Esophagus mucosa (tissue), 1 donor: ENCODE measurements at places on chromosomes 1 and 21. TPM values are rescaled to one million over a fixed set of nuclear protein-coding genes. Genes with fewer than 3 reads are reported as not detected.

GRCh38 chr1:210690236-210690635, 361.5 kb downstream of the HHAT start:
- ATAC-seq, result no peak

DNA sequence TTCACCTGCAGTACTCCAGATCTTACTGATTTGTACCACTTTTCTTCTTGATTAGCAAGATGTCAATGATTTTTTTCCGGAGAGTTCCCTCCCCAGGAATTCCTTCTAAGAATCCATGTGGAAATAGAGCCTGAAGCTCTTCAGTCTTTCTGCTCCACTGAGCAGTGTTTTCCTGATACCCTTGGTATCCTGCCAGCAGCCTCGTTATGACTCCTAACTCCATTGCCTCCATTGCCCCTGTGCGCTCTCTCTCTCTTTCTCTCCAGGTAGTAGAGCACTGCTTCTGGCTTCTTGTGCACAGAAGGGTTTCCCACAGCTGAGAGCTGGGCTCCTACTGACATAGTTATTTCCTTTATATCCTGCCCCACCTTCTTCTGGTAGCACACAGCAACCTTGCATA, 12.2 kb downstream of the UBE2U start:
- ATAC-seq, result no peak

GRCh38 chr1:50458507-50458906, 35.3 kb upstream of the DMRTA2 start:
- ATAC-seq, result no peak

GRCh38 chr1:220775240-220775853, 11.4 kb upstream of the MTARC1 start:
- ATAC-seq, result no peak

DNA sequence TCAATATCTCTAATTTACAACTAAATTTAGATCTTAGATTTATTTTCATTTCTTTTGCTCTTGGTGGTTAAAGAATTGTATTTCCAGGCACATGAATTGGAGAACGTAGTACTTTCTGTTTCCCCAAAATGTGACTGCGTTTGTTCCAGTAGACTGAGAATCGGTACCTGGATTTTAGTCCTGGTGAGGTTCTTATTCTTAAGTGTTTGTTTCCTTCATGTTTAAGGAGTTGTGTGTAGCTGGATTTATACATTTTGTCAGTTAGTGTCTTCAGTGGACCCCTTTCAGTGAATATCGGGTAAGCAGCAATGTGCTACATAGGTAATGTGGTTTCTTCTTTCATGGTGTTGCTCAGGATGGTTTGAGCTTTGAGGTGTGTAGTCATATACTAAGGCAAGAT, 6.8 kb downstream of the MIER1 start:
- no peak for ATAC-seq

- ATAC-seq, result peak; percentile 83
Observed at GRCh38 chr1:52055066-52055865, at the start of gene TXNDC12. TSS of gene TXNDC12 (minus strand) at chr1:52055191. CDS start at chr1:52055096, 95 bp downstream.

DNA sequence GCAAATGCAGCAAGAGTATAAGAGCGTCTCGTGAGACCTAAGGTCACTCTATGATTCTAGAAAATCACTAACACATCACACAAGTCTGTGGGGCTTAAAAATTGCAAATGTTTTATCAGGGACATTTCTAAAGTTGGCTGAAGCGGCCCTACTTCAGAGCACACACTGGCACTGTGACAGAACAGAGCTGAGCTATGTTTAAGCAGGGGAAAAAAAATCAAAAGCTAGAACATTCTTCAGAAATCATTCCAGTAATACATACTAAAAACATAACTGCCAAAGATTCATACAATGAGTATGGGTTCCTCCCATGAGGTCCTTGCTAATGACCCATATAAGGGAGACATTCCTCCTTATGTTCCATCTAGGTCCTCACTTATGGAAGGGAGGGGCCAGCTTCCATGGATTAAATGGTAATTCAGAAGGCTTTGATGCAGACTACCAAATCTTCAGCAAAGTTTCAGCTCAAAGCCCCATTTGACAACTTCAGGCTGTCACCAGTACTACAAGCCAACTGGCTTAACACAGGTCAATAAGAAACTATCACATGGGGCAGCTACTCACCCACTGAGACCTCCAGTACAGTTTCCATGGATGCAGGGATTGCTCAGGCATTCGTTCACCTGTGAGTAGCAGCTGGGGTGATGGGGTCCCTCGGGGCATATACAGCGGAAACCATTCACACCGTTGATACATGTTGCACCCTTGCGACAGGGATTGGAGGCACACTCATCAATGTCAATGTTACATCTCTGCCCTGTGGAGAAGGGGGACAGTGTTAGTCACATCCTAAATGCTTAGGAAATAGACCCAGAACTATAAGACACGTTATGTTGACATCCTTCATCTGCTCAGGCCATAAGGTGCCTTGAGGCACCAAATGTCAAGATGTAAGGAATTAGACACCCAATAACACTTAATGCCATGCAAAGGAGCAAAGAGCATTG, 58.4 kb upstream of the ADAM30 start:
- peak; percentile 10 for ATAC-seq

DNA sequence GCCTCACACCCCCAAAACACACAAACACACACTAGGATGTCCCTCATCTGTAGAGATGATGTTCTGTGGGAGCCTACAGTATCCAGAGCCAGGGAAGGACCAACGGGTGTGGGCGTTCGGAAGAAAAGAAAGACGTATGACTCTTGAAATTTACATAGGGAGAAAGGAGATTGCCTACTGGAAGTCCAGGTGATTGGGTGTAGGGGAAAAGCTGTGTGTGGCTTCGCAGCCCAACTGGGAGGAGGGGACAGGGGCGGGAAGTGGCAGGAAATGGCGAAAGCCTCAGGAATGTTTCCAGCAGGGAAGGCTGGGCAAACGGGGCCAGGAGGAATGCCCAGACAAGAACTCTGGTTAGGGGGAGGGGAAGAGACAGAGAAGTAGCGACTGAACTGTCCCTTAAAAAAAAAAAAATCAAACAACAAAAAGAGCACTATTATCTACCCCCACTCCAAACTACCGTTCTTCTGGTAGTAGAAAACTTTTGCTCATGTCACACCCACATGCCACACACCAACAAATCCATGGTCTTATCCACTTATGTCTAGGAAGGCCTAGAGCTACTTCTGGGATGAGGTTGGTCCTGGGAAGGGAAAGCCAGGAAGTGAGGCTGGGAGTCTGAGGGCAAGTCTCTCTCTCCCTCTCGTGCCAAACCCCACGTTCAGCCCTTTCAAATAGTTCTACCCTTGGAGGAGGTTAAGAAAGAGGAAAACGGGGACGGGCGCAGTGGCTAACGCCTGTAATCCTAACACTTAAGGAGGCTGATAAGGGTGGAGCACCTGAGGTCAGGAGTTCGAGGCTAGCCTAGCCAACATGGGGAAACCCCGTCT, 1.8 kb upstream of the CKS1B start:
- peak; percentile 0 for ATAC-seq

DNA sequence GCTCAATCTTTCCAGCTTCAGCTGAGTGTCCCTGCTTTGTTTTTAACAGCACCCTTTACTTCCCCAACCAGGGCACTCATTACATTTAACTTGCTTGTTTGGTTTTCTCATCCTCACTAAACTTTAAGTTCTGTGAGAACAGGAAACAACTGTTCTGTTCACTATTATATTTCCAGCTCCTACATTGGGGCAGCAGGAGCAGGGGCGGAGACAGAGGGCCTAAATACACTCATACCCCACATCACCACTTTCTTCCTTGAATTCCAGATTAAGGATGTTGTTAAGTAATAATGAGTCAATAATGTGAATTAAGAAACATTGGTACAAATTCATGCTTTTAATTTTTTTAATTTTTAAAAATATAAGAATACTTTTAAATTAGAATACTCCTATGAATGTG, 6.0 kb downstream of the DRAM2 start:
- no peak for ATAC-seq

- ATAC-seq, result peak; percentile 62
Observed at GRCh38 chr1:81703756-81704463, 96.8 kb upstream of the ADGRL2 start.

DNA sequence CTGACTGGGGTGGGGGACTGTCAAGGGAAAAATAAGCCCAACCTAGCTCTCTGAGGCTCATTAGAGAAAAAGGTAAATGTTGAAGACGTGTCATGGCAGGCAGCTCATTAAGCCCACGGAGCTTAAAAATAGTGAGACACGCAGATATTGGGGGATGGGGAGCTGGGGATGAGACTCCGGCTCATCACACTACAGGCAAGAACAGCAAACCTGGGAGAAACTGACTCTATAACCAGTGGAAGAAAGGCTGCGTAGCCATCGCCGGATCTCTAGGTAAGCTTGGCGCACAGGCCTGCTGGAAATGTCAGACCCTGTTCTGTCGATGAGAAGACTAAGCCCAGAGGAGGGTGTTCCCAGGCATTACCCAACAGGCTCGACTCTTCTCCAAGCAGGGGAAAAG, 78.0 kb downstream of the SYT2 start:
- ATAC-seq, result no peak

- ATAC-seq, result no peak
Observed at GRCh38 chr1:2356401-2356800, 35.0 kb downstream of the MORN1 start.

DNA sequence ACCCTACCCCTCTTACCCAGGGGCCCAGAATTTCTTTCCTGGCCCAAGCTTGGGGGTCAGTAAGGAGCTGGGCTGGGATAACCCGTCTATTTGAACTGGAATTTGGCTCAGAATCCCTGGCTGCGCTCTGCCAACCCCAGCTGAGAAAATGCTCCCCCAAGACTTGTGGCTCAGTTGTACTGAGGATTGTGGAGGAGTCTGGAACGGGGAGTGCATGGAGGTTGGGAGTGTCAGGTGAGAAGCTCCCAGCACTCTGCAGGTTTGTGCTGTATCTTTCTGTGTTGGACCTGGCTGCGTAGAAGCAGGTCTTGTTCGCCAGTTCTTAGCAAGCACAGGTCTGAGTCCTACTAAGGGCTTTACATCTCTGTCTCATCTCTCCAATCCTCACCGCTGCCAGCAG, 1.6 kb downstream of the TCEA3 start:
- ATAC-seq, result no peak

- no peak for ATAC-seq
Observed at GRCh38 chr21:45448283-45448809, 43.4 kb downstream of the COL18A1 start.

DNA sequence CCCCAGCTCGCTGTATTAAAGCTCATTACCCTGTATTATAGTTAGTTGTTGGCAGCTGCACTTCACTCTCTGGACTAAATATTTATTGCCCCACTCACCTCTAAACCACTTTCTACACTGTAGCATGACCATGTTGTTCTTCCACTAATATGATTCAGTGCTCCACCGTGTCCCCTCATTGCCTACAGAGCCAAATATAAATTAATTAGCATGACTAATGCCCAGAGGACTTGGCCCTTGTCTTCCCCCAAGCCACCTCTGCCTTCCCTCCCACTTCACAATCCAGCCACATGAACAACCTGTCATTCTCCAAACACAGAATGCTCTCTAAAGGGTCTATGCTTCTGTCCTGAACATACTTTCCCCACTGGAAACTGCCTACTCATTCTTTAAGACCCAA, 276.5 kb downstream of the PLPP3 start:
- no peak for ATAC-seq

GRCh38 chr1:59752556-59753414, 62.0 kb upstream of the HOOK1 start:
- ATAC-seq, result no peak

- no peak for ATAC-seq
Observed at GRCh38 chr1:20114021-20114648, 5.2 kb downstream of the PLA2G2D start.

- ATAC-seq, result no peak
Observed at GRCh38 chr1:92701147-92701546, 83.8 kb downstream of the EVI5 start.

- ATAC-seq, result peak; percentile 55
Observed at GRCh38 chr1:116772648-116773045, 18.4 kb downstream of the CD2 start.

GRCh38 chr1:81437213-81437612, 363.5 kb upstream of the ADGRL2 start:
- no peak for ATAC-seq

DNA sequence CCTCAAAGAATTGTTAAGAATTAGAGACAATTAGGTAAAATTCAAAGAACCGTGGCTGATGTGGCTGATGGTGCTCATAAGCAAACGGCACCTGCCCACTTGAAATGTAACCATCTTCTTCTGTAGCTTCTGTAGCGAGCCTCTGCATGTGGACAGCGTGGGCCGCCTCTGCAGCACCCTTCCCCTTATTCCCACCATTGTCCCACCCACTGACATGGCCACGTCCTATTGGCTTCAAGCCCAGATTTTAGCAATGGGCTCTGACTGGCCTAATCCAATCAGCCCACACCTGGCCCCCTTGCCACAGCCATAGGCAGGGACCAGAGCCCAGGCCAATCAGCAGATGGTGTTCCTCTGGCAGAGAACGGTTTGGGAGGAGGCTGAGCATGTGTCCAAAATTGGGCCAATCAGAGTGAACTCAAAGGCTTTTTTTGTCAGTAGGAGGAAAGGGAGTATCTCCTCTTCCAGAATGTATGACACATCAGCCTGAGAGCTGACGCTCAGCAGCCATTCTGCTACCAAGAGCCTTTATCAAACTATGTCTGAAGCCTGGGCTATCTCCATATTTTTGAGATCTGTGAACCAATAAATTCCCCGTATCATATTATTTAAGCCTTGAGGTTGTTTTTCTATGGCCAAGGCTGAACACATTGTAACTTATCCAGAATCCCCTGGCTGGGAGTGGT, 518.5 kb downstream of the SMYD3 start:
- no peak for ATAC-seq

- ATAC-seq, result peak; percentile 19
Observed at GRCh38 chr1:4700801-4701200, 46.4 kb downstream of the AJAP1 start.

DNA sequence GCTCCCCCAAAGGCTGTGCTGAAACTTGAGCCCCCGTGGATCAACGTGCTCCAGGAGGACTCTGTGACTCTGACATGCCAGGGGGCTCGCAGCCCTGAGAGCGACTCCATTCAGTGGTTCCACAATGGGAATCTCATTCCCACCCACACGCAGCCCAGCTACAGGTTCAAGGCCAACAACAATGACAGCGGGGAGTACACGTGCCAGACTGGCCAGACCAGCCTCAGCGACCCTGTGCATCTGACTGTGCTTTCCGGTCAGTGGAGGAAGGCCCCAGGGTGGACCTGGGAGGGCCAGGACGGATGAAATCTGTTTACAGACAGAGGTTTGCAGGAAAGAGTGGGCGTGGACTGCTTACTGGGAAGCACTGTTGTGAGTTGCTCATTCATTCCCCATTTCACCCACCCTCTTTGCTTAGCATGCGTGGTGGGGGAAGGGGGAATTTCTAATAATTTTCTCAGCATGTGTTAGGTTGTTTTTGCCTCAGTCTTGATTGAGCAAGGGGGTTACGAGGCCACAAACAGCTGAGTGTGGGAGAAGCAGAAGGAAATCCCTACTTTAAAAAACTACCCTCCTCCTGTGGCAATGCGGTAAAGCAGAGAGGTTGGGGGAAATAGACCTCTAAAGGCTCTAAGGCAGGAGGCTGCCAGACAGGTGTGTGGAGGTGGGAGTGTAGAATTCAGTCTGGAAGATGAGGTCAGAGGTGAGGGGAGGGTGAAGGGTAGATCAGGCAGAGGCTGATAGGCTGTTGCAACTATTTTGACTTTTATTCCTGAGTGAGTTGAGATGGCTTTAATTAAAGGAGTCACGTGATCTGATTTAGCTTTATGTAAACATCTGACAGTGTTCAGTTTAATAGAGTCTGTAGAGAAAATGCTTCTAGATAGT, 1.3 kb downstream of the FCGR2A start:
- ATAC-seq, result peak; percentile 59

Gene LAMC1
- total RNA-seq, result 26.9 TPM

Gene ESPN
- 33.4 TPM for total RNA-seq

Gene AGBL4
- not detected for total RNA-seq

Gene CDA
- 97.6 TPM for total RNA-seq

Gene GBP4
- 1.0 TPM for total RNA-seq

Gene HAO2
- not detected for total RNA-seq

Gene OPRD1
- total RNA-seq, result not detected

Gene KRTAP11-1
- not detected for total RNA-seq
